ENCODE measurements at places on chromosomes 1 and 21. TPM values are rescaled to one million over a fixed set of nuclear protein-coding genes. Genes with fewer than 3 reads are reported as not detected.

The OR2AJ1 gene
- not detected for total RNA-seq

The RHEX gene
- 0.26 TPM for total RNA-seq

The IVL gene
- total RNA-seq = not detected

The UBE2U gene
- total RNA-seq = not detected

The KRTAP19-1 gene
- not detected for total RNA-seq

The ILDR2 gene
- 1.7 TPM for total RNA-seq

The PLA2G2C gene
- total RNA-seq = not detected

The AMY2B gene
- 8.4 TPM for total RNA-seq

The MAGI3 gene
- total RNA-seq = 13.0 TPM

The ADAMTS4 gene
- 1.3 TPM for total RNA-seq

The CHIA gene
- total RNA-seq = not detected

The LRRC7 gene
- total RNA-seq = 0.63 TPM

The GUCA2A gene
- not detected for total RNA-seq

The FMO1 gene
- 4.2 TPM for total RNA-seq

The NR5A2 gene
- 32.5 TPM for total RNA-seq

The VCAM1 gene
- 2.5 TPM for total RNA-seq

The RPE65 gene
- total RNA-seq = not detected

The PTGFRN gene
- 13.5 TPM for total RNA-seq

The CD2 gene
- 0.44 TPM for total RNA-seq

The PPM1J gene
- 0.24 TPM for total RNA-seq

The WASF2 gene
- 24.9 TPM for total RNA-seq

The NUDT4B gene
- 0.42 TPM for total RNA-seq

The ALG14 gene
- total RNA-seq = 1.5 TPM

The AADACL4 gene
- total RNA-seq = not detected
